ENCODE measurements at places on chromosomes 1 and 21. TPM values are rescaled to one million over a fixed set of nuclear protein-coding genes. Genes with fewer than 3 reads are reported as not detected.

The RSPO1 gene
- total RNA-seq = not detected

The C8B gene
- total RNA-seq = not detected

The TRIM46 gene
- total RNA-seq = 2.3 TPM

The KRTAP12-4 gene
- not detected for total RNA-seq

The SLC30A7 gene
- 44.9 TPM for total RNA-seq

The VWA5B1 gene
- not detected for total RNA-seq

The PGM1 gene
- 171 TPM for total RNA-seq

The GIPC2 gene
- total RNA-seq = under 0.01 TPM

The DDR2 gene
- 58.2 TPM for total RNA-seq

The CD53 gene
- not detected for total RNA-seq

The HSD3B2 gene
- total RNA-seq = not detected

The INSRR gene
- not detected for total RNA-seq

The USF1 gene
- total RNA-seq = 67.3 TPM

The SEC16B gene
- total RNA-seq = 1.2 TPM

The ACTN2 gene
- 0.48 TPM for total RNA-seq

The LDLRAD1 gene
- total RNA-seq = not detected

The CACNA1S gene
- not detected for total RNA-seq

Measured in RPMI7951 (cell line).